Gastroesophageal sphincter (tissue), 4 donors: ENCODE measurements at places on chromosomes 7 and 10.

GRCh38 chr7:39417642-39418041 is 148.6 kb upstream of the YAE1 start:
- ATAC-seq = no peak

GRCh38 chr10:130363051-130363450 is 226.9 kb downstream of the GLRX3 start:
- no peak for ATAC-seq

- no peak for ATAC-seq
Observed at GRCh38 chr7:105896407-105896911, 20.1 kb upstream of the ATXN7L1 start.

- no peak for ATAC-seq
Observed at GRCh38 chr7:95972523-95972922, 200.2 kb downstream of the DYNC1I1 start.

DNA sequence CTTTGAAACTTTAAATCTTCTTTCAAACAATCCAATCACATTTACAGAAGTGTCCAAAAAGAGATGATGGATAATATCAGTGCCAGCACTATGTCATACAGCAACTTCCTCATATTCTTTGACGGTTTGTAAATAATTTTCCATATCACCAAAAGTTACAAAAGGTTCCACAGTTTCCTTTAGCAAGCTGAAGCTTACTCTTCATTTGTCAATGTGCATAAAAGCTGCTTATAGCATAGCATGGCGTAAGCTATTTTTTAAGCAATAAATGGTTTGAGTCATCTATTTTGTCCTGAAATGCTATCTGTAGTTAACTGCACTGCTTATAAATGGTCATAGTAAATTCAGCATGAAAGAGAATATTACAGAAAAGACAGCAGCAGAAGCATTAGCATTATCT is 95.1 kb downstream of the ETV1 start:
- no peak for ATAC-seq
